CD8-positive, alpha-beta memory T cell (primary cell): ENCODE measurements at places on chromosomes 2 and 18. TPM values are rescaled to one million over a fixed set of nuclear protein-coding genes. Genes with fewer than 3 reads are reported as not detected.

- no peak for DNase-seq
These were observed 121.9 kb downstream of the CABLES1 start for GRCh38 chr18:23257137-23257536.

- no peak for DNase-seq
These were observed 50.0 kb downstream of the ANKMY1 start for GRCh38 chr2:240507778-240508251.

- DNase-seq, result no peak
These were observed 168.5 kb downstream of the DPP4 start for GRCh38 chr2:161905389-161906046.

Gene DCTN1
- 114 TPM for total RNA-seq

Gene CENPA
- 18.2 TPM for total RNA-seq
